ENCODE measurements at places on chromosomes 12 and 14. TPM values are rescaled to one million over a fixed set of nuclear protein-coding genes. Genes with fewer than 3 reads are reported as not detected.

NUAK1 gene
- polyA plus RNA-seq = 10.0 TPM

MUCL1 gene
- polyA plus RNA-seq = not detected

ERBB3 gene
- polyA plus RNA-seq = 2,162 TPM

CCDC177 gene
- not detected for polyA plus RNA-seq

MSRB3 gene
- 45.6 TPM for polyA plus RNA-seq

Data from muscle of arm (tissue), 14 donors.